ENCODE measurements at places on chromosomes 16 and 17.
A peak's percentile ranks its signal among the peaks of the same experiment; 100 is the strongest.

- no peak for DNase-seq
These were observed 117.5 kb downstream of the ASIC2 start for GRCh38 chr17:33175562-33175961.

- DNase-seq: no peak
These were observed 2.4 kb upstream of the TEKT3 start for GRCh38 chr17:15343749-15344148.

DNA sequence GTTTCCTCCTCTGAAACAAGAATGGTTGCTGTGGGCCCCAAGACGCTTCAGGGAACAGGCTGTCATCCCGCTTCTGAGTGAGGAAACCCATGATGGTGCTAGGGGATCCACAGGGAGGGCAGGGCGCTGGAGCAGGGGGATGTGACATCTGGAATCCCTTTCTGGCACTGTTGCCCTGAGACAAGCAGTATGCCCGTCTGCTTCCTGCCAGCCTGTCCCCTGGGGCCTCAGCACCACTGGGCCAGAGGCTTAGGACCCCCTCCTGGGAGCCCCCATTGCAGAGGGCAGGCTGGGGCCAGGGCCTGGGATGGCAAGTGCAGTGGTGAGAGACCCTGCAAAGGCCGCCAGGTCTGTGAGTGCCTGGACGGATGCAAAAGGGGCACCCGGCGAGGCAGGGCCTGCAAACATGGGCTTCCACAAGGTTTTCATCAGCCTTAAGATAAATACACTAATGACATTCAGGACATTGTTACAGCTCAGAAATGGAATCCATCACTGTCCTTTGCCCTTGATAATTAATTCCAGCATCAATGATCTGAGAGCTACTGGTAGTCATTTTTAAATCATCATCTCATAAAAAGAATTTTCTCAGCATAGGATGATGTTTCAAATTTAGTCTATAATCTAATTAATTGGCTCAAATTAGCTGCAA is 51.6 kb downstream of the PRMT7 start:
- no peak for DNase-seq

DNA sequence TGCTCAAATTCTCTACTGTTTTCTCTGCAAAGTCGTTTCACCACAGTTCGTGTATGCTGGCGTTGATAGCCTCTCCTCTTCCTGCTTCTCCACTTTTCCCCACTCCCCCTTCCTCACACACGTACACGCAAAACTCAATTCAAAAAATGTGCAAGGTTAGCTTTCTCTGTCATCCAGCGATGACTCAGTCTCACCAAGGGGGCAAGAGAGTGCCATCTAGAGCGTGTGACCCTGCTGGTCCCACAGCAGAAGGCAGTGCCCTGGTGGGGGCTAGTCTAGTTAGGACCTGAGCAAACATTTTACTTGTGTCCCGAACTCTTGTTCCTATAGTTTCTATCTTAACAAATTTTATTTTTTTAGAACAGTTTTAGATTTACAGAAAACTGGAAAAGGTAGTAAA is 121.2 kb upstream of the CHMP6 start:
- no peak for DNase-seq

DNA sequence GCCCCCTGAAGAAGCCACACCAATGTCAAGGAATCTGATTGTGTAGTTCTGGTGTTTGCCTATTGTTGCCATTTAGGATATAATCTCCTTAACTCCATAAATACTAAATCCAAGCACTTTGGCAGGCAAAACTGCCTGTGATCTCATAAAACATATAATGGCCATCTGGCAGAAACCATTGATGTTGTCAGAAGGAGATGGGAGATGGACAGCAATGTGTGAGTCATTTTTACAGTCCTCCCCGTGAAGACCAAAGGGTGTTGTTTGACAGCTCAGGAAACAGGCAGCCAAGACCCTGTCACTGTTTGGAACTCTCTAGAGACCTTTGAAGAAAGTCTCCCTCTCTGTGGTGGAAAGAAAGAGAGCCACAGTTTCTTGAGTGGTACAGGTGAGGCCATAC is 454.1 kb downstream of the HS3ST3B1 start:
- DNase-seq: no peak

- no peak for DNase-seq
These were observed 20.8 kb downstream of the ZFPM1 start for GRCh38 chr16:88473666-88474534.

GRCh38 chr16:57640612-57641011 is 12.2 kb downstream of the ADGRG1 start:
- no peak for DNase-seq

GRCh38 chr16:51426276-51426675 is 275.2 kb upstream of the SALL1 start:
- DNase-seq: no peak

DNA sequence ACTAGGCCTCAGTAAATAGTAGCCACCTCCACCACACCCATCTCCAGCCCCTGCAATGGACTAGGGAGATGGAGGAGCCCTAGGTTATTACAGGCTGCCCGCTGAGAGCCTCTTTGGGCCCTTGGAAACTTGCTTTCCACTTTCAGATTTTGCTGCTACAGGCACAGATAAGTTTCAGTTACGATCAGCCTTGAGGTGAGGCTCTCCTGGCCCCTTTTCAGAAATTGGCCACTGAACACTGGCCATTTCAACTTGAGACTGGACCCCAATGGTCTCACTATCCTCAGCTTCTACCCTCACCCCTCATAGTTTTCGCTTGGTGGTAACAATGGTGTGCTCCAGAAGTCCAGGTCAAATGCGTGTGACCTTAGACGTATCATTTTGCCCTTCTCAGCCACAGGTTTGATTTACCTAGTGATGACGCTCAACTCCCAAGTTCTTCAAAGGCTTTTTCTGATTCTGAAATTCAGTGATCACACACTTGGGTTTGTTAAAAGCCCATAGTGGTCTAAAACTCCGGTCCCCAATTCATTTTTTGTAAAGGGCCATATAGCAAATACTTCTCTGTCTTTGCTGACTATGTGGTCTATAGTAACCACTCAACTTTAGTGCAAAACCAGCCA is 1.0 kb downstream of the PMM2 start:
- DNase-seq: no peak

- DNase-seq: peak; percentile 89
These were observed 10.0 kb downstream of the GPR179 start for GRCh38 chr17:38333635-38334295.

- DNase-seq: no peak
These were observed 25.9 kb downstream of the NKD1 start for GRCh38 chr16:50573947-50574744.

- DNase-seq: no peak
These were observed 7.6 kb upstream of the PHKG2 start for GRCh38 chr16:30740364-30741251.

GRCh38 chr17:39920218-39921210 is 2.1 kb upstream of the GSDMB start:
- no peak for DNase-seq

GRCh38 chr16:21001262-21001661 is 100.7 kb downstream of the LYRM1 start:
- peak; percentile 52 for DNase-seq
